H4 (cell line): ENCODE measurements at places on chromosomes 11 and 22. TPM values are rescaled to one million over a fixed set of nuclear protein-coding genes. Genes with fewer than 3 reads are reported as not detected.
A peak's percentile ranks its signal among the peaks of the same experiment; 100 is the strongest.

The PYGM gene
- 0.25 TPM in 1 of 2 replicates, not detected in the other for total RNA-seq

DNA sequence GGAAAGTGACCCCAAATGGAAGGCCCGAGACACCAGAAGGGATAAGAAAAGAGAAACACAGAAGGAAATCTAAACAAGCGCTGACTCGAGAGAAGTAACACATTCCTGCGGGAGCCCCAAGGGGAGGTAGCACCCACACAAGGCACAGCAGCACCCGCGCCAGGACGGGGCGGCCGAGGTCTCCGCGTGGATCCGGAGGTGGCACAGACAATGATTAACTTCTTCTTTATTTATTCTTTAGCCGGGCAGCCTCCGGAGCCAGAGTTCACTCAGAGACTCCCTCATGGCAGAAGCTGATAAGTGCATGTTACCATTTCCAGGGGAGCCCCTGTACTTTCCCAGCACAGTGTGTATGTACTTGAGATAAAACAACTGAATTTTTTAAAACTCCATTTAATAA, 5.1 kb downstream of the TOLLIP start:
- DNase-seq, result no peak

GRCh38 chr11:46253258-46254132, 24.0 kb upstream of the CREB3L1 start:
- no peak for DNase-seq

DNA sequence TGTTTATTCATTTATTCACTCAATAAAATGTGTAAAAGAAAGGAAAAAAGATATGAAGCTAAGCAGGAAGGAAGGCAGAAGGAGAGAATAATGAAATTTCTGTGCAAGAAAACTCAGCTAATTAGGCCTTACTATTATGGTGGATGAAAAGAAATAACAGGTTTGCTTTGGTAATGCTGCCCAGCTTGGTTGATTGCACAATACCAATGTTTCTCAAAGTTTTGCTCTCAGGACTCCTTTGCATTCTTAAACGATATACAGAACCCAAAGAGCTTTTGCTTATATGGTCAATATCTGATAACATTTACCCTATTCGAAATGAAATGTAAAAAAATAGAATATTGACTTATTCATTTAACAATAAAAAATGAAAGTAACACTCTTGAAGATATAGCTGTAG, 7.3 kb upstream of the CTSC start:
- DNase-seq, result no peak

DNA sequence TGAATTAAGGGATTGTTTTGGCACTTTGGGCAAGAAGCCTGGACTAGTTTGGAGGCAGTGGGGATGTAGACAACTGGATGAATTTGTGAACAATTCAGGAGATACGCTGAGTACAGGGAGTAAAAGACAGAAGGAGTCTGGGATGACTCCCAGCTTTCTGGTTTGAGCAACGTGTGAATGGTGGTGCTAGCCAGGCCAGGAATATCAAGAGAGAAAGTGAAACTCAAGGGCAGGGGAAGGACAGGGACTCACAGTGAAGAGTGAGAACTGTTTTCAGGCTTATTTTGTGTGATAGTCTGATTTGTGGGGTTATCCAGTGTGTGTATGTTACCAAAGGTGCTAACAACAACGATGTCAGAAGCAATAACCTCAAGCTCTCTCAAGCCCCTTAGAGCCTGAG, 15.9 kb downstream of the CHRM1 start:
- no peak for DNase-seq

DNA sequence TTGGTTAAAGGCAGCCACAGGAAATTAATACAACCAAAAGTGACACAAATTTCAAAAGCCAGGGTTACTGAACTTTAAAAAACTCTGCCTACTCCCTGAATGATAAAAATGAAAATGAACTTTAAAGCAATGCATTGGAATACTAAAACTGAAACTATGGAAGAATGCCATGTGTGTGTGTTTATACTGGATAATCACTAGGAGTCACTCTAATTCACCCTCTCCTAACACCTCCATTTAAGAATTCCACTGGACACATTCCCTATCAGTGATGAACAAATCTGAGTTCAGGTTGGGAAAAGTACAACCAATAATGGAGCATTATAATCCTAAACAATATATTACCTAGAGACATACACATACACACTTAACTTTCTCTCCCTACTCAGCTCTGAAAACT, 27.5 kb upstream of the PLAAT3 start:
- no peak for DNase-seq

- no peak for DNase-seq
Measured at GRCh38 chr11:18314784-18315523, 7.0 kb downstream of the HPS5 start.

- no peak for DNase-seq
Measured at GRCh38 chr11:299081-299891, at the start of gene IFITM5. Gene IFITM5, minus strand, starts transcription at chr11:299526. Its CDS starts 36 bp downstream, at chr11:299490.

- DNase-seq, result no peak
Measured at GRCh38 chr11:8908099-8908498, 2.9 kb upstream of the AKIP1 start.

GRCh38 chr22:17097062-17097461, 12.3 kb downstream of the IL17RA start:
- DNase-seq, result no peak

GRCh38 chr22:46517255-46517761, 20.1 kb downstream of the CELSR1 start:
- DNase-seq, result no peak

- DNase-seq, result no peak
Measured at GRCh38 chr22:49094151-49094550, 733.5 kb downstream of the BRD1 start.

DNA sequence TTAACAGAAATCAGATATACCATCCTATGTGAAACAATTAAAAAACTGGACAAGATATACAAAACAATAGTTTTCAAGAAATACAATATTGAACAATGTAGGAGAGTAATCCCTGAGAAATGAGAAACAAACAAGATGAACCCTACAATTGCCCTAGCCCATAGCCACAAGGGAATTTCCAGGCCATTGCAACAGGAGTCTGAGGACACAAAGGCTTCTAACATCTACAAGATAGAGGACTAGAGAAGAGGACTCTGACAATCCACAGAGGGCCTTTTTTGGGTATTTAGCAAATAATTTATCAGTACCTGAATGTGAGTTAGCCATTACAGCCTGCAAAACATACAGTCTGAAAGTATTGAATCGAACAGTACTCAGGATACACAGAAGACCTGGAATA, 251.7 kb downstream of the GRM5 start:
- no peak for DNase-seq

The RASSF10 gene
- total RNA-seq, result not detected in 2 replicates

DNA sequence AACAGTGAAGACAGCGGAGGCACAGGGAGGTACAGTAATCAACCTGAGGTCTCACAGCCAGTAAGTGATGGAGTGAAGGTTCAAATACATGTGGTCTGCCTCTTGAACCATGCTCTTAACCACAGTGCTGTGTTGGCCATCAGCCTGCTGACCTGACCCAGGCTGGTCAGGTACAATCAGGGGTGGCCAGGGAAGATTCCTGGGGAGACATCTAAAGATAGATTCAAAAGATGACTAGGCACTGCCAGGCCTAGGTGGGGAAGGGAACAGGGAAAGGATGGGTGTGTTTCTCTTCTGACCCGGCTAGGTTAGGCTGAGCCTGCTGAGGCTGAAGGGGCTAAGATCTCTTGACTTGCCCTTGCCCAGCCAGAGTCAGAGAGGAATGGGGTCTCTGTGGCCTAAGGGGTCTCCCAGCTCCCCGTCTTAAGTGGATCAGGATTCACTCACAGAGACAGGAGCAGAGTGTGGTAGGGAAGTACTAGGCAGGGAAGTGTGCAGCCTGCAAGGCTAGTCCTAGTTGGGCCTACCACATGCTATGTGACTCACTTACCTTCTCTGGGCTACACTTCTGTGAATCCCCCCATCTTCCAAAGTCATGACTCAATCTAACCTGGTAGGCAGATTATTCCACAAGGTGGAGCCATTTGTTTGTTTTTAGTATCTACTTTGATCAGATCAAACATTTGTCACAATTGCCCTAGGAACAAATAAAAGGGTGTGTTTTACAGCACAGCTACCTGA, 10.4 kb upstream of the SREBF2 start:
- peak; percentile 38 for DNase-seq

The BEST1 gene
- total RNA-seq, result 0.39 and 0.62 TPM in 2 replicates

GRCh38 chr11:119106564-119107537, at the start of gene C2CD2L:
Gene C2CD2L, plus strand, starts transcription at chr11:119107344. Its CDS starts 398 bp downstream, at chr11:119107742.
- DNase-seq, result peak; percentile 83

GRCh38 chr11:64286801-64287159, 1.1 kb downstream of the GPR137 start:
- no peak for DNase-seq

- DNase-seq, result no peak
Measured at GRCh38 chr11:118180300-118180703, 3.9 kb upstream of the SCN2B start.

DNA sequence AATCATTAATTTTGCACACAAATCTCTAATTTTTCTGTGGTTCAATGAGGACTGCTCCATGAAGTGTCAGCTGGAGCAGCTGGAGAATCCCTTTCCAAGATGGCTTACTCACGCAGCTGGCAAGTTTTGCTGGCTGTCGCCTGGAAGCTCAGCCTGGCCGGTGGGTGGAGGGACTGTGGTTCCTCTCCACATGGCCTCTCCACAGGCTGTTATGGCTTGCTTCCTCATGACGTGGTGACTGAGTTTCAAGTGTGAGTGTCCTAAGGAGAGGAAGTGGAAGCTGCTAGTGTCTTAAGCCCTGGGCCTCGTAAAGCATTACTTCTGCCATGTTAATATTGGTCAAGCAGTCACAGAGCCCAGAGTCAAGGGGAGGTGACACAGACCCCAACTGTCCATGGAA, 14.0 kb upstream of the NRIP3 start:
- no peak for DNase-seq

The ZNF215 gene
- total RNA-seq, result 10.7 TPM in 2 replicates

The LSP1 gene
- 3.3 TPM in 2 replicates for total RNA-seq

- DNase-seq, result no peak
Measured at GRCh38 chr11:43988040-43988817, 45.8 kb downstream of the C11orf96 start.

DNA sequence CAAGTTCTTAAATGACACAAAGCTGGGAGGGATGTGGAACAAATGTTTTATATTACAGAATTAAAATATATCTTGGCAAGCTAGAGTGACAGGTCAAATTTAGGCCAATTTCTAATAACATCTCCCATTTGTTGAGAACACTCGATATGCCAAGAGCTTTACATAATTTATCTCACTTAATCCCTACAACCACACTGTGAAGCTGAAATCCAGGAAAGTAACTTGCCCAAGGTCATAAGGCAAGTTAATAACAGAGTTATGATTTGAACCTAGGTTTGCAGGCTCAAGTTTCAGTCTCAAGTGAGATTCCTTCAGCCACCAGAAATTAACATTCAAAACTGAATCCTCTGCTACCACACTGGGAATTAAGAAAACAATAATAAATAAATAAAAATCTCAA, 38.3 kb downstream of the RAB30 start:
- no peak for DNase-seq

DNA sequence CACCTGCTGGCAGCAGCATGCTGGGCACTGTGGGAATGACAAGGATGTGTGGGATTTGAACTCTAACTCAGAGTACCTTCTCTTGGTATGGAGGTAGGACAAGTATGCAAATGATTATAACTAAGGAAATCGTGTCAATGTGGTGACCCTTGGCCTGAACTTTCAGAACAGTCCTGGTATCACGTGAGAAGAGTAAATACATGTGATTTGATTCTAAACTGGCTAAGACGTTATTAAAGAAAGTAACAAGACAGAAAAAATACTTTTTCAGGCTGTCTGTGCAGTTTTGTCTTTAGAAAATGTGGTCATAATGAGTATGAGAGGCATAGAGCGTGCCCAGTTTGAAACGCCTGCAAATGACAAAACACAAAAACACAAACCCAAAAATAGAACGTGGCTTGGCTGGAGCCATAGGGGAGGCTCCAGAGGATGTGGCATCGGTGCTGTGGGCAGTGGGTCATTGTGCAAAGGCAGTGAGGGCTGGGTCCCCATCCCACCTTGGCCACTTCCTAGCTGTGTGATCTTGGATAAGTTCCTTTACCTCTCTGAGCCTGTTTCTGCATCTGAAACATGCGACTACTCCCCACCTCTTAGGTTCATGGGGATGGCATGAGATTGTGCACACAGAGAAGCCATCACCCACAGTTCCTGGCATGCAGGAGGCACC, 18.4 kb upstream of the IL2RB start:
- DNase-seq, result no peak

- DNase-seq, result no peak
Measured at GRCh38 chr11:19849107-19849789, 136.6 kb downstream of the NAV2 start.

- no peak for DNase-seq
Measured at GRCh38 chr22:32752816-32753520, 48.5 kb upstream of the TIMP3 start.

The DTX4 gene
- total RNA-seq, result 0.58 and 1.6 TPM in 2 replicates

The POU2AF3 gene
- 2.3 TPM in 1 of 2 replicates, not detected in the other for total RNA-seq

- no peak for DNase-seq
Measured at GRCh38 chr11:116975661-116976060, 122.6 kb downstream of the SIK3 start.

The CD3G gene
- not detected in 2 replicates for total RNA-seq

DNA sequence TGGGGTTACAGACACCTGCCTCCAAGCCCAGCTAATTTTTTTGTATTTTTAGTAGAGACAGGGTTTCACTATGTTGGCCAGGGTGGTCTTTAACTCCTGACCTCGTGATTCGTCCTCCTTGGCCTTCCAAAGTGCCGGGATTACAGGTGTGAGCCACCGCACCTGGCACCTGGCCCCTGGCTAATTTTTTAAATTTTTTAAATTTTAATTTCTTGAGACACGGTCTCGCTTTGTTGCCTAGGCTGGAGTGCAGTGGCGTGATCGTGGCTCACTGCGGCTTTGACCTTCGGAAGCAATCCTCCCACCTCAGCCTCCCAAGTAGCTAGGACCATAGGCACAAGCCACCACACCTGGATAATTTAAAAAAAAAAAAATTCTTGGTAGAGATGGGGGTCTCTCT, 14.6 kb downstream of the PPP6R2 start:
- DNase-seq, result no peak

GRCh38 chr22:22773979-22774604, 113.5 kb upstream of the IGLL5 start:
- no peak for DNase-seq

The SNX32 gene
- total RNA-seq, result not detected in 2 replicates
